CD8-positive, alpha-beta memory T cell (primary cell): ENCODE measurements at places on chromosomes 3 and 15.

DNA sequence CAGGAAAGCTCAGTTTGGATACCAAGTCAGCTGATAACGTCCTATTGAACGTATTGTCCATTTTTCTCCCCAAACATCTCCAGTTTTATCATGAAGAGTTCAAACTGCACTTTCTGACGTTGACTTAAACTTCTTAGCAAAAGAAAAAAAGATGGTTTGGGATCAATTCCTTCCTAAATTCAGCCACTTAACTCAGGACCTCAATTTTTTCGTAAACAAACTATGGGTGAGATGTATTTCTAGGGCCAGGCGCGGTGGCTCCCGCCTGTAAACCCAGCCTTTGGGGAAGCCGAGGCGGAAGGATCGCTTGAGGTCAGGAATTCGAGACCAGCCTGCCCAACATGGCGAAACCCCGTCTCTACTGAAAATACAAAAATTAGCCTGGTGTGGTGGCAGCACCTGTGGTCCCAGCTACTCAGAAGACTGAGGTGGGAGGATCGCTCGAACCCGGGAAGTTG, 464 bp upstream of the MRPS25 start:
- no peak for DNase-seq

- no peak for DNase-seq
Measured at GRCh38 chr15:55799291-55800212, 56.6 kb upstream of the PRTG start.

DNA sequence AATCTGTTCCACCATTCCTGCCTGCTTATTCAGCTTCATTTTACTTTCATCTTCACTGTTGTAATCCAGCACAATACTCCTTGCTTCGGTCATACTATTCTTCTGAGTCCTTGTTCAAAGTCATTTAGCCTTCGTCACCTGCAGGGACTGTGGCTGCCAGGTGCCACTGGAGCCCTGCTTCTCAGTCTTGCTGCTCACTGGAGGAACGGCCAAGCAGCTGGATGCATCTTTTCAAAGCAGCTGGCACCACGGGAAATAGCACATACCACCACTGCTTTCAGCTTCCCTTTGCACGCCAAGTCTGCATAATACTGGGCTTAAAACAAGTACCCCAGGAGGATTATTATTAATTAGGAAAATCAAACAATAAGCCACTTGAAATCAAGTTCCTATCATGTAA, 287.6 kb downstream of the BCHE start:
- no peak for DNase-seq

DNA sequence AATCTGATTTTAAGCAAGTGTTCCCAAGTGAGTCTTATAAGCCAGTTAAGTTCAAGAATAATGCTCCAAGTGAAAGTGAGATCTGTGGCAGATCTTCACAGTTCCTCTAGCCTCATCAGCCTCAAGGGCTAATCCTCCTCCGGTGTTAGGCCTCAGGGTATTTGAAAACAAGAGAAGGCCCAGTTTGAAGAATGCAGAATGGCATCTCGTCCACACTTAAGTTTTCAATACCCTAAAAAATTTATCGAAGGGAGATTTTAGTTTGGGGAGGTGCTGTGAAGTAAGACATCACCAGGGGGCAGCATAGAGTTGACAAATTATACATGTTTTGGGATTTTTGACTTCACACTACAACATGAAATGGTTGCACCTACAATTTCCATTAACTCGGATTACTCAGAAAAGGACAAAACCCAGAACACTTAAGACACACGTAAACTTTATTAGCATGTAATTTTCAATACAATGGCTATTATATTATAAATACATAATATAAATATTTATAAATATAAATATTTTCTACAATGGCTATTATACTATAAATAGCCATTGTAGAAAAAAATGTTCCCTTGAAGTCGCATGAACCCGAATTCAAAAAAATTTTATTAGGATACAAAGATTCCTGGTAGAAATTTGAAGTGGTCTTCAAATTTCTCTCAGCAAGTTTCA, 2.3 kb upstream of the TMEM266 start:
- no peak for DNase-seq

DNA sequence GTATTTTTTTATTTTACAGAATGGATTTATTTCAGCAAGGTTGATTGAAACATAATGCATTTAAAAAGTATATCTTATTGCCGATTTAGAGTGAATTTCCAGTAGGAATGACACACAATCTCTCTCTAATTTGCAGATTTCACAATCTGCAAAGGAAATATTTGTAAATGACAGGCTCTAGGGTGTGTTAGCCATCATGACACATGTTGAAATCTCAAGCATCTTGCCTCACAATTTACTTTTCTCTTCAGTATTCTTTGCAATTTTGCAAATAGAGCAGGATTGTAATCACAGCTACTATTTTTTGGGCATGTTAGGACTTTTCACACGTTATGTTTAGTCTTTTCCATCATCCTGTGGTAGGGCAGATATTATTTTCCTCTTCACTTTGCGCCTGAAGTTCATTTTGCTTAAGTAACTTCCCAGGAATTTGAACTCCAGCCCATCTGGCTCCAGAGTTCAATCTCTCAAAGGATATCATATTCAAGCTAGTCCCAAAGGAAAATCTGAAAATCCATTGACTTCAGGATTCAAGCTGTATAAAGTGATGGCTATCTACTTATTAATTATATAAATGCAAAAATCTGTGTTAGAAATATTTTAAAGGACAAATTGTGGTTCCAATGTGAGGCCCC, 55.4 kb downstream of the ATP13A4 start:
- no peak for DNase-seq

DNA sequence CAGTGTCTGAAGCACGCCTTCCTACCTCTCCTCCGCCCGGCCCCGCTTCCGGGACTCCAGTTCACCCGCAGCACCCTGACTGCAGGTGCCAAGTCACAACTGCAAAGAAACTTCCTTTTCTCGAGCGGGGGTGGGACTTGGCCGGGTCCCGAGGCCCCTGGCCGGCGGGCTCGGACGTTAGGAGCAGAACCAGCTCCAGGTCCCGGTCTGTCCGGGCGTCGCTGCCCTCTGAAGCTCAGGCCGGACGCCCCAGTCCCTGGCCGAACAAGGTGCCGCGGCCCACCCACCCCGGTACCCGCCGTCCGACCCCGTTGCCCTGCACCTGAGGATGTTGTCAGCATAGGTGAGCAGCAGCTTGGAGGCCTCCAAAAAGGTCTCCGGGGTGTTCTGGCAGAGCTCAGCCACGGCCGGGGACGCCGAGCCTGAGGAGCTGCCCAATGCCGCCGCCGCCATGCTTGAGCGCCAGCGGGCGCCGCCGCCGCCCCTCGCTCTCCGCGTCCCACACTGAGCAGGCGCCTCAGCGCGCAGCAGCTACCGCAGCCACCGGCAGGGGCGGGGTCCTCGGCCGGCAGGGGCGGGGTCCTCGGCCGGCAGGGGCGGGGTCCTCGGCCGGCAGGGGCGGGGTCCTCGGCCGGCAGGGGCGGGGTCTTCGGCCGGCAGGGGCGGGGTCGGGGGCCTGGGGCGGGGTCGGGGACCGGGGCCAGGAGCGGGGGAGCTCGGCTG, at the start of gene NGLY1:
NGLY1 (minus strand) TSS at position 506 of the 723 bp plus-strand sequence; CDS start at position 453, 53 bp downstream.
- DNase-seq = peak; percentile 78

- DNase-seq = no peak
Measured at GRCh38 chr3:72214066-72214951, 429.4 kb upstream of the PROK2 start.

DNA sequence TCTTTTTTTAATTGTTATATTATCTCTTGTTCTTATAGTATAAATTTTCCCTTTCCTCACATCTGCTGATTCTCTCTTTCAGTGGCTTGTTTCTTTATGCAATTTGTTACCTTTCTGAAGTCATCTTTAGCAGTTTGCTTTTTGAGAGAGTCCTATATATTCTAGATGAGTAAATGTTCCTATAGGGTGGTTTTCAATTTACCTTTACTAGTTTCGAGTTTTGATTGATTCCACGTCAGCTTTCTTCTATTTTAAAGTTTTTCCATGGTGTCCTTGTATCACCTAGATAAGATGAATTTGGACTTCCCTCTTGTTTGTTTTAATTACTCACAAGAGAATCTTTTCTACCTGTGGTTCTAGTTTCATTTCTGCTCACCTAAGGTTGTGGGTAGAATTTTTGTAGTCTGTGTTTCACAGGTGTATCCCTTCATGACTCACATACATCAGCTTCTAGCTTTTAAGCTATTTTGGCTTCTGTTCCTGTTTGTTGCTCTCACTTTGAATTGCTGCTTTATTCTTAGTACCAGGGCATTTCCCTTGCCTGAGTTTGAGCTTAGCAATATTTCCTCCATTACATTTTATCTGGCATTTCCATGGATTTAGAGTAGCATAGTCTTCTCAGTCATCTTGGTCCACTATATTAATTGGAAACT, 6.4 kb downstream of the TEX9 start:
- no peak for DNase-seq

DNA sequence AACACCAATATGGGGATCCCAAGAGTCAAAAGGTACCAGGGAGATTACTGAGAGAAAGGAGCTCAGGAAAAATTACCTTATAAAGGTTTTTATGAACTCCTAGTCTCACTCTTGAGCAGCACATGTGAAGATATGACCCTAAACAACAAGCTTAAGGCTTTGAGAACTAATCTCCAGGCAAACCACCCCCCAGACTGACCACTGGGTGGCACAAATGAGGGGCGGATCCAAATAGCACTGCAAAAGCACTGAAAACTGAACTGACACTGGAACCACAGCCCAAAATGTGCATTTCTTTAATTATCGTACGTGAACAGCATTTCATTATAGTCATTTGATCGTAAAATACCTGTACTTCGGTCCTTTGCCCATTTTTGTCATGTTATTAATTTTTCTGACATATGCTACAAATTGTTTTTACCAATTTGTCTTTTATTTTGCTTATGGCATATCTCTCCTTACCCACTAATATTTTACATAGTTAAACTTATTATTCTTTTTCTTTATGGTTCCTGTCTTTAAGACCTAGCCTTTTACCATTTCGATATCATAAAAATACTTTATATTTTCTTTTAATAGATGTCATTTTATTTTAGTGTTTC, 31.5 kb upstream of the TFDP2 start:
- peak; percentile 6 for DNase-seq

GRCh38 chr3:134496471-134497071, 10.7 kb downstream of the CEP63 start:
- no peak for DNase-seq

GRCh38 chr3:178341636-178342035, 194.6 kb upstream of the KCNMB2 start:
- DNase-seq = no peak

- DNase-seq = no peak
Measured at GRCh38 chr15:63226966-63227401, 37.6 kb downstream of the RAB8B start.

DNA sequence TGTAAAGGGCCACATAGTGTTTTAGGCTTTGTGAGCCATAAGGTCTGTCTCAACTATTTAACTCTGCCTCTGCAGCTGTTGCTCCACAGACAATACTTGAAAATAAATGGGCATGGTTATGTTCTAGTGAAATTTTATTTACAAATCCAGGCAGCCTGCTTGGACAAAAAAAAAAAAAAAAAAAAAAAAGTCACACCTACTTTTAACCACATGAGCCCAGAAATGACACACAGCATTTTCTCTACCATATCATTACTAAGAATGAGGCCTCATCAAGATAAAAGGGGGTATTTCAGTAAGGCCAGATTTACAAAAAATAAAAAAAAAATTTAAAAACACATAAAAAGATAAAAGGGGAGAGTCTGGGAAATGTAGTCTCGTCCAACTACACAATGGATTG, 1.7 kb upstream of the NGLY1 start:
- no peak for DNase-seq

DNA sequence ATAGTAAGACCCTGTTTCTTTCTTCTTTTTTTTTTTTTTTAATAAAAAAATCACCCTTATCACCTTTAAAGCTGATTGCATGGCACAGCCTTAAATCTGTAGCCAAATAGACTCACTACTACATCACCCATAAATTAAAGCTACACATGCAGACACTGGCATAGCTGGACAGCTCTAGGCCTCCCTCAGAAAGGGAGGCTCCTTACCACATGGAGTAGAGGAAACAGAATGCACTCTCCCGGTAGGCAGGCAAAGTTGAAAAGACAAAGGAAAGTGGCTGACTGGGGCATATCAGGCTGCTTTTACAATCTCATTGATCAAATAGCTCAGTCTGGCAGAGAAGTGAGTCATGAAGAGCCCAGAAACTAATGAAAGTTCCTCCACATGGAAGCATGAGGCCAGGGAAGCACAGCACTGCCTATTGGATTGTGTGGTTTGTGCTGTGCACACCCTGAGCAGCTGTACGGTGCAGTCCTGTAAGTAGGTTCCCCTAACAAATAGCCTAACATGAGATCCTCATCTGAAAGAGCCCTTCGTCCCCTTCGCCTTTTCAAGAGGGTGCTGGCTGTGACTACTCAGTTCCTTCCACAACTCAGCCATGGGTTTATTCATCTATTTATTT, 32.7 kb upstream of the FAM98B start:
- no peak for DNase-seq

DNA sequence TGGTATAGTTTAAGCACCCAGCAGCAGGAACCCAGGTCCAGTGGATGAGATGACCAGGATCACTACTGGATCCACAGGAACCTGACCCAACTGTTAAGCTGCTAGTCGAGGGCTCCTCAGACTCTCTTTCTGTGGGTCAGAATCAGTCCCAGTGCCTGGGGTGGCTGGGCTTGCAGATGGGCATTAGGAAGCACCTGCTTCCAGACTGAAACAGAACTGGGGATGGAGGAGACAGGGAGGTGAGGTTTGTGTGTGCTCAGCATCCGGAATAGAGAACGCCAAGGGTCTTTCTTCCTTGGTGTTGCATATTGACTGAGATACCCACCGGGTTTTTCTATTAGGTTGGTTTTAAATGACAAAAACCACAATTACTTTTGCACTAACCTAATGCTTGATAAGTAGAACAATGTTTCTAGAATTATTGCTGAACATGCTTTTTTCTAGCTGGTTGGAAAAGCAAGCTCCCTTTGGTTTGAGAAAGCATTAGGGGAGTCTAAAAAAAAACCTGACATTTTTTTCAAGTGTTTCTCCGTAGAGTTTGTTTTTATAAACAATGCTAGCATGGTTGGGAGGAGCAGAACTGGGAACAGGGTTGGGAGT, 779 bp downstream of the ST3GAL6 start:
- DNase-seq = no peak

- no peak for DNase-seq
Measured at GRCh38 chr3:38017445-38018295, 11.8 kb downstream of the PLCD1 start.

- DNase-seq = no peak
Measured at GRCh38 chr15:79956354-79956939, 14.5 kb downstream of the BCL2A1 start.

GRCh38 chr3:141575879-141576743, 89.3 kb downstream of the RASA2 start:
- DNase-seq = no peak
